ENCODE measurements at places on chromosomes 3 and 15. TPM values are rescaled to one million over a fixed set of nuclear protein-coding genes. Genes with fewer than 3 reads are reported as not detected.

Gene LRRC31
- not detected for total RNA-seq

Gene GOLGA8J
- total RNA-seq, result 0.67 TPM

Gene DAZL
- total RNA-seq, result not detected

Gene CCR2
- total RNA-seq, result not detected

Gene ZNF80
- total RNA-seq, result not detected

Gene COX5A
- total RNA-seq, result 207 TPM

Gene RBPMS2
- 10.6 TPM for total RNA-seq

Gene FBXL2
- 25.6 TPM for total RNA-seq

Gene PLSCR5
- total RNA-seq, result not detected

Gene PPP4R2
- 99.3 TPM for total RNA-seq

Gene NT5DC2
- total RNA-seq, result 178 TPM

Gene FBXO40
- total RNA-seq, result not detected

Gene FGD5
- 2.6 TPM for total RNA-seq

Gene ITGA11
- 193 TPM for total RNA-seq

Gene PTPRG
- 37.8 TPM for total RNA-seq

Gene BFSP2
- not detected for total RNA-seq

Gene ADPRH
- 2.6 TPM for total RNA-seq

Gene EDC3
- total RNA-seq, result 47.6 TPM

Gene SMCO1
- total RNA-seq, result not detected

Gene LEKR1
- total RNA-seq, result 0.43 TPM

Gene SAXO2
- total RNA-seq, result 1.2 TPM

Gene NLGN1
- 0.91 TPM for total RNA-seq

Gene PCLAF
- total RNA-seq, result 2.5 TPM

Gene TGM4
- total RNA-seq, result 0.18 TPM

Gene RAD51
- total RNA-seq, result 3.6 TPM

All from astrocyte (in vitro differentiated cells and primary cell).